AG20443 (cell line): ENCODE measurements at places on chromosomes 12 and 14.

DNA sequence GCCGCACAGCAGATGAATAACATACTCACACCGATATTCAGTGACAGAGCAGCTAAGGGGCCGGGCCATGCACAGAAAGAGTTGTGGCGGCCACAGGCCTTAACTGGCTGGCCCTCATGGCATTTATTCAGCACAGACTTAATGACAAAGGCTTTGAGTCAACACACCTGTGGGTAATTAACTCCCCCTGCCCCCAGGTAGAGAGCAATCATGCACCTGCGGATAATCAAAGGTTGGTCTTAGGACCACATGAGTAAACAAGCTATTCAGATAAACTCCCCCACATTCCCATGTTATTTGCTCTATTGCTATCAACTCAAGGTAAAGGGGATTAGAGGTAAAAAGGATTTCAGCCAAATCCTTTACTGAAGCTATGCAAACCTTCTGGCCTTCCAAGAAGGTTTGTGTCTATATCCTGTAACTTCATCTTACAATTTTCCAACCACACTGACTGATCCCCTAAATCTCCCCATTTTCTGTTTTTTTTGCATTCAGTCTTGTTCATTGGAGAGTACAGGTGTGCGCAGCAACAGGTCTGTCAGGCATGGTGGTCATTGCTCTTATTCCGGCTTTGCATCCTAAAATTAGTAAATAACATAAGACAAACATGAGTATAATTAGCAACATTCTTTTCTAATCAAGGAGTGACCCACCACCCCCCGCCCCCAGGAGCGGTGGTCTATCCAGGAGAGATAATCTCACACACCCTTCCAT is 16.9 kb upstream of the BLTP3B start:
- DNase-seq, result no peak

- no peak for DNase-seq
Observed at GRCh38 chr12:131596115-131596514, 114.8 kb upstream of the SFSWAP start.

GRCh38 chr12:27282754-27283153 is 38.7 kb downstream of the STK38L start:
- no peak for DNase-seq

- no peak for DNase-seq
Observed at GRCh38 chr12:66140731-66141130, 10.2 kb upstream of the LLPH start.

- DNase-seq, result no peak
Observed at GRCh38 chr14:32202491-32202997, 525 bp downstream of the RNU6-8 start.

- DNase-seq, result no peak
Observed at GRCh38 chr14:32286602-32287001, 42.5 kb upstream of the AKAP6 start.

- no peak for DNase-seq
Observed at GRCh38 chr12:24748326-24748725, 200.6 kb downstream of the BCAT1 start.

- DNase-seq, result no peak
Observed at GRCh38 chr14:78978896-78979295, 808.7 kb downstream of the NRXN3 start.

DNA sequence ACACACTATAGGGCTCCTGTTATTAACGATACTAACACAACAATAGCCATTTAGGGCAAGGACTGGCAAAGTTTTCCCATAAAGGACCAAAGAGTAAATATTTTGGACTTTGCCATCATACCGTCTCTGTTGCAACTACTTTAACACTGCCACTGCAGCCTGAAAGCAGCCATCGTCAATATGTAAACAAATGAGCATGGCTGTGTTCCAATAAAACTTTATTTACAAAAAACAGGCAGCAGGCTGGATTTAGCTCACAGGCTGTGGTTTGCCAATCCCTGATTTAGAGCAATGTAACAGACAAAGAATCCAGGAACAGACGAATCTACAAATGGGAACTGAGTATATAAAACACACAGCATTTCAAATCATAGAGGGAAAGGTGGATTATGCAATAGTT is 84.1 kb downstream of the FRMD6 start:
- DNase-seq, result no peak

GRCh38 chr14:89654998-89655397 is 238.0 kb upstream of the FOXN3 start:
- no peak for DNase-seq

GRCh38 chr14:97402279-97402678 is 605.1 kb downstream of the VRK1 start:
- no peak for DNase-seq

GRCh38 chr14:72164420-72165228 is 232.4 kb downstream of the RGS6 start:
- DNase-seq, result no peak

DNA sequence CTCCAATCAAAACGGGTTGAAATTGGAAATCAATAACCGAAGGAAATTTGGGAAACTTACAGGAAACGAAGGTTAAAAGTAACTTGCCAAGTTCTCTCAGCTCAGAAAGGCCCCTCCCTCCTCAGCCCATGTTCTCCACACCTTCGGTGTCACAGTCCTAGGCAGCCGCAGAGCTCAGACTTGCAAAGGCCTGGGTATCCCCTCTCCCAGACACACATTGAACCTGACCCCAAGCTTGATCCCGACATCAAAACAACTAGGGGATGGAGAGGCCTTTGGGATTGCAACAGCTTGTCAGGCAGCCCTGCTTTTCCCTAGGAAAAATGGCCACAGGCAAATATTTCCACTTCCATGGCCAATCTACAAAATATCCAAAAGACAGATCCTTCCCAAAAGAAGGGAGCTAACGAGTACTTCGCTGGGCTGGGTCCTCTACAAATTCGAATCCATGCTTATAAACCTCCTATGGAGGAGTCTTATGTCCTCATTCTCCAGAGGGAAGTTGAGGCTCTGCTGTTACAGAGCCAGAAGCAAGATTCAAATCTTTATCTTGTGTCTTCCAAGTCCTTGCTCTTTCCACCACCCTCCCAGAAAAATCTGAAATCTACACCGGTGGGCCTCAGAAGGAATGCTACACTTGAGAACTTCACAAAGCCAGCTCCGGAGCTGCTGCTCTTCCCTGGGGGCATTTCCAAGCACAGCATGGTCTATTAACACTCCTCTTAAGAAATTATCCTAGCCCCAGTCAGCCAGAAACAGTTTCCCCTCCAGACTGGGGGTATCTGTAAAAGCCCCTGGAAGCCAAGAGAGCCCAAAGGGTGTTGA is 35.7 kb upstream of the PNMA1 start:
- DNase-seq, result no peak

DNA sequence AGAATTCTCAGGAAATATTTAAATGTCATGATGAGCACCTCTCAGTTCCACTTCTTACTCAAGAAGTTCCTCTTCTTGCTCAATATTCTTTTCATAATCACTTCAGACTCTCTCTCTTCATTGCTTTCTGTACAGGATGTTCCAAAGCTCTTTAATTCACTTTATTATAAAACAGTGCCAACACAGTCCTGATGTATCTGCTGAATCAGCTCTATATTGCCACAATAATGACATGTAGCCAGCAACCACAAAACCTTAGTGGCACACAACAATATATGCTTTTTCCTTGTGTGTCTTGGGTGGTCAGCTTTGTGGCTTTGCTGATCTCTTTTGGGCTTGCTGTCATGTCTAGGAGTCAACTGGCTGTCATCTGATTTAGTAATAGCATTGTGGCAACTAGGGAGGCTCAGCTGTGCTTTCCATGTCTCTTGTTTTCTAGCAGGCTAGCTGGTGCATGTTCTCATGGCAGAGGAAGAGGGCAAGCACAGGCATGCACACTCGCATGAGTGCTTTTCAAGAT is 52.8 kb upstream of the SLC2A13 start:
- DNase-seq, result no peak

GRCh38 chr14:70013271-70013873 is 134.2 kb downstream of the SMOC1 start:
- DNase-seq, result no peak

DNA sequence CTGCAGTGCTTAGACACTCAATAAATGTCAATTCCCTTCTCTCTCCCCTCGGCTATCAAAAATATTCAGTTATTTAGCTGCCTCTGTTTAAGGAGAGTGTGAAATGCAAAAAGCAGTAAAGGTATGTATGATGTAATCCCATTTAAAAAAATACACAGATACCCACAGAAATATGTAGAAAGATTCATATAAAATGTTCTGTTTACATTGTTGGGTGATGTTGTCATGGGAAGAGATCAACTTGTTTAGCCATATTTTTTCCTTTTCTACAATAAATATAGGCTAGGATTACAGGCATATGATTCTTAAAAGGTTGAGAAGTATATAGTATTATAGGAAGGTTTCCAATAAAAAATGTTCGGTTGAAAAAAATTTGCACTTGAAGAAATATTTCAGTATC is 7.8 kb downstream of the PPP2R3C start:
- DNase-seq, result no peak

DNA sequence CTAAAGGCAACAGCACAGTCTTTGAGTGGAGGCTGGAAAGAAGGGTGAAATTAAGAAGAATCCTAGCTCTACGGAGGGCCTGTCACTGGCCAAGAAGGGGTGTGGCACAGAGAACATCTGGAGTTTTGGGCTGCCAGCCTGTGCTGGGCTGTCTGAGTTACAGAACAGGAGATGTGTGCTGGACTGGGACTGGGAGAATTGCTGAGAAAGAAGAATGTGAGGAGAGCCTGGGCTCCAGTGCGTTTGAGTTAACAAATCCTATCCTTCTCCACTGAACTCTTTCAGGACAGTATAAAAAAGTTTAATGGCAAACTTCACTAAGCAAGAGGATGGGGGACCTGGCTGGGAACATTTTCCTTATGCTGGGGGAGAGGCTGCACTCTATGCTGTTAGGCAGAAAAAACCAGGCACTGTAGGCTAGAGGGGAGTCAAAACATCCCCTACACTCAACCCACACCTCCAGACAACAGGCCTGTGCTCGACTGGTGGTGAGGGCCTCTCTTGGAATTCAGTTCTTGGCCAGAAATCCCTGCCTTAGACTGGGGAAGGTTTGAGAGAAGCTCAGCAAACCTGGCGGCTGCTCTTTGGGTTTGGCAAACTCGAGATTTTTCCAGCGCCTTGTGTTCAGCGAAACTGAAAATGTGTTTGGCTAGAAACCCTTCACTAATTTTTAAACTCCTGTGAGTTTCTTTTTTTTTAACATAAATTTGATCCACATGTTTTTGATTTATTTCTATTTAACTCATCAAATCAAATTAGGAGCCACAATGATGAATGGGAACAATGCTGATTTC is 217.3 kb downstream of the MON2 start:
- DNase-seq, result peak; percentile 86

DNA sequence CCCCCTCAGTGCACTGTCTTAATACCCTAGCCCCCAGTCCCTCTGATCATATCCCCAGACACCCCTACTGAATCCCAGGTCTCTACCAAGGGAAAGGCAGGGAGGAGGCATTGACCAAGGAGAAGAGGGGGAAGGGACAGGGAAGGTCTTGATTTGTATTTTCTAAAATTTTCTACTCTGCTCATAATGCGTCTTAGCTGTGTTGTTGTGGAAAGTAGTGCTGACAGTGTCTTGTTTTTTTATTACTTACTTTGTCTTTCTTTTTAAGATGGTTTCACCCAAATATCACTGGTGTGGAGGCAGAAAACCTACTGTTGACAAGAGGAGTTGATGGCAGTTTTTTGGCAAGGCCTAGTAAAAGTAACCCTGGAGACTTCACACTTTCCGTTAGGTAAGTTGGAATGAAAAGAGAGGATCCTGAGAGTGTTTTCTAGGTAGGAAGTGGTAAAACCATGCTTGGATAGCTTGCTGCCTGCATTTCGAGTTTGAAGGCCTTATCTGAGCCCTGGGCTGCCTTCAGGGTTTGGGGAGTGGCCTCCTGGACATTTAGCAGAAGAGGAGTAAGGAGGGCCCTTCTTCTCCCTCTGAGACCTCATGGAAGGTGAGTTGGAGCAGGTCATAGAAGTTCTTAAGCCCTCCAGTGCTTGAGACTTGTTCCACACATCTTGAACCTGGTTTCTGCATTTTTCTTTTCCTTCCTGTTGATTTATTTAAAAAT is 27.4 kb downstream of the PTPN11 start:
- no peak for DNase-seq

DNA sequence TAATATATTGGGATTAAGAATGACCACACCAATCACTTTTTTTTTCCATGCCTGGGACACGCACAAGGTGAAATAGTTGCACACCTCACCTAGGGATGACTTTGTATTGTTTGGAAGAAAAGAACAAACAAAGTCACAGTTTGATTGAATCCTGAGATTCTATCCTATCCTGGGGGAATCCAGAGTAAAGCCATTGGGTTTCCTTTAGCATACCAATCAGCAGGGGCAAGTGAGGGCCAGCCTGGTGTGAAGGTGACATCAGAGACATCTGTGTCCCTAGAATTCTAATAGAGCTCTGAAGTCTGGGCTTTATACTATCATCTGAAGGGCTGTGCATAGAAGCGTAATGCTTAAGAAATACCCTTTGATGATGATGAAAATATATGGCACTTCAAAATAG is 199.9 kb downstream of the STXBP6 start:
- DNase-seq, result no peak

GRCh38 chr12:3130057-3130830 is 53.1 kb downstream of the TSPAN9 start:
- DNase-seq, result no peak

GRCh38 chr14:53619691-53620231 is 336.9 kb downstream of the BMP4 start:
- peak; percentile 78 for DNase-seq

DNA sequence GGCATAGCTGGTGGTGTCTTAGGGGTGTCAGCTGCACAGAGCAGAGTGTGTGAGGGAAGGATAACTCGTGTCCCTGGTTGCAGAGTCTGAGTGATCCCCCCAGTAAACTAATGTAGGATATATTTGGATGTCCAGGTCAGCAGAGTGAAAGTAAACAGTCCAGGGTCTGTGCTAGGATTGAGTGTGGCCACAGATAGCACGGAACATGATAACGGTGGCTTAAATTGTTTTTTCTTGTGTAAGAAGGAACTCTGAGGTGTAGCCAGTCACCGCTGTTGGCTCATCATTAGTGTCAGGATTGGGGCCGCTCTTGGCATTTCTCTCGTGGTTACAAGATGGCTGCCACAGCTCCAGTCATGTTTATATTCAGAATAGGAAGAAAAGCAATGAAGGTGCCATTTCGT is 97.3 kb downstream of the DERA start:
- no peak for DNase-seq

GRCh38 chr14:75151851-75152250 is 24.6 kb downstream of the TMED10 start:
- DNase-seq, result no peak

DNA sequence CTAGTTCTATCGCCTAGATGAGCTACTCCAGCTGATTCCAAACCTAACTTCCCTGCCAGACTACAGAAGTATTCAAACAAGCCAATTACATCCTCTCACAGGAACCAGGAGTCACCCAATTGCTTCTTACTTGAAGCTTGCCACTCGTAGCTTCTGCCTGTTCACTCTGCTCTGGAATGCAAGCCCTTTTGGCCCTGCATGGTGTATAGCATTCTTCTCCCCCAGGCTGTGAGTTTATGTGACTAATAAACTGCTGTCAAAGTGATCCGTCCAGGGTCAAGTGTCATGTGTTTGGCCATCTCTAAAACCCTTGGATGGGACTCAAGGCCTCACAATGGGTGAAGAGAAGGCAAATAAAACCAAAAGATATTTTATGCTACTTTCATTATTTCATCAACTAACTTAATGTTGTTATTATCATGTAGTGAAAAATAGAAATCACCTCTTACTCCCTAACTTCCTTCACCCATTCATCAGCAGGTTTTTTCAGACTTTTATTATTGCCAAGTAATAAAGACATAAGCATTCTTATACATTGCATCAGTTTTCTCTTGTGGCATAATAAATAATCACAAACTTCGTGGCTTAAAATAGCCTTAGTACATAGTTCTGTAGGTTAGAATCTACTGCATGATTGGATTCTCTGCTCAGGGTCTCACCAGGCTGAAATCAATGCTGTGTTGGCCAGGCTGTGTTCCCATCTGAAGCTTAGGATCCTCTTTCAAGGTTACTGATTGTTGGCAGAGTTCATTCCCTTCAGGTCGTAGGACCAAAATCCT is 1981.7 kb upstream of the FLRT2 start:
- DNase-seq, result no peak
